ENCODE measurements at places on chromosomes 1 and 21. TPM values are rescaled to one million over a fixed set of nuclear protein-coding genes. Genes with fewer than 3 reads are reported as not detected.

- no peak for DNase-seq
These were observed 12.2 kb downstream of the SMAP2 start for GRCh38 chr1:40385437-40386358.

DNA sequence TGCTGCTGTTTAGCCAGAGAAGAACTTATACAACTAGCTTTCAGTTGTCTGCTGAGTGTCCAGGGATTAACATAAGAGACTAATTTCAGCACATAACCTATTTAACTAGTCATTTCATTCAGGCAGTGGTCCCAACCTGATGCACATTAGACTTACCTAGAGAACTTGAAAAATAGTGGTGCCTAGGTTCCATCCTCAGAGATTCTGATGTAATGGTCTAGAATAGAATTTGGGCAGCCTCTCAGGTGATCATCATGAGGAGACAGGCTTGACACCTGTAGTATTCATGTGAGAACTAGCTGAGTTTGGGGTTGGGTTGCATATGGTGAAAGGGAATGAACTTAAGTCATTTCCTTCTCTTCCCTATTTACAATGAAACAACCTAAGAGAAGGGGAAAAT, 24.8 kb downstream of the CNST start:
- DNase-seq: no peak

DNA sequence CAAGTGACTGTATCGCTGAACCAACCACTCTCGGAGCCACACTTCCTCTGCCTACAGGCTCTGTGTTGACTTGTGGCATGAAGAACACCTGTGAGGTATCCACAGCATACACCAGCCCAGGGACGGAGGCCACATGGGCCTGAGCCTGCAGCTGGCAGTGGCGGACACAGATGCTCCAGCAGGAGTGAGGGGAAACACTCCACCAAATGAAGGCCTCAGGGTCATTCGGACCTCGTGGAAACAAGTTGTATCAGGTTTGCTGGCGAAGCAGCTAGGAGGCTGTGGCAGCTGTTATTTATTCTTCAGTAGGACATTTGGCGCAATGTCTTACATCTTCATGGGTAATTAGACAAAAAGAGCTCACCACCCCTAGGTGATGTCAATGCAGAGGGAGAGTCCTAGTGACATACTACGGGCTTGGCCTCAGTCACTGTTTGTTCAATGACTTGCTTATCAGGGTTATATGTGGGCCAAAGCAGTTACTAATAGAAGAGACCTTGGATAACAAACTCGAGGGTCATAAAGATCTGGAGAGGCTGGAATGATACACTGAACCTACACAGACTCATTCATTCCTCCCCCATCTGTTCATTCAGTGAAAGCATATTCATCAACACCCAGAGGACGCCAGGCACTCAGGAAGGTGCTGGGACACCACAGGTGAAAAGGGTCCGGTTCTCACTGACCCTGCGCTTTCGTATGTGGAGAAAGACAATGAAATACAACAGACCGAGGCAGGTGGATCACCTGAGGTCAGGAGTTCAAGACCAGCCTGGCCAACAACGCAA, 11.6 kb upstream of the ETS2 start:
- no peak for DNase-seq

GRCh38 chr1:204400882-204401510, 10.6 kb downstream of the PPP1R15B start:
- DNase-seq: no peak

DNA sequence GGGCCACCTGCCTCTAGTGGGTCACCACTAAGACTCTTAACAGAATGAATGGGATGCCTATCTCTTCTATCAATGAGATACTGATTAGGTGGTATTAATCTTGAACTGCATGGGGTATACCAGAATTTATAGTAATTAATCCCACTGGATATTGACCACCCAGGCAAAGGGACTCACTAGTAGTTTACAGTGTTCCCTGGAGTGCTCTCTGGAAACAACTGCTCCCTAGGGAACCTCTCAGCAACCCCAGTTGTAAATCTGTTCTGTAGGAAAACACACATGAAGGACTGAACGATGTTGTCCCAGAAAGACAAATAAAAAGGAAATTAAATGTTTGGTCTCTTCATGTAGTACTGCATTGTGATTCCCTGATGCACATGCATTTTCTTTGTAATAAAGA, 430.5 kb downstream of the HLX start:
- no peak for DNase-seq

- no peak for DNase-seq
These were observed 44.3 kb upstream of the ZC3H11B start for GRCh38 chr1:219657186-219657585.

GRCh38 chr1:205239078-205239477, 11.3 kb downstream of the TMCC2 start:
- DNase-seq: no peak

GRCh38 chr21:21286170-21286798, 288.1 kb downstream of the NCAM2 start:
- no peak for DNase-seq

DNA sequence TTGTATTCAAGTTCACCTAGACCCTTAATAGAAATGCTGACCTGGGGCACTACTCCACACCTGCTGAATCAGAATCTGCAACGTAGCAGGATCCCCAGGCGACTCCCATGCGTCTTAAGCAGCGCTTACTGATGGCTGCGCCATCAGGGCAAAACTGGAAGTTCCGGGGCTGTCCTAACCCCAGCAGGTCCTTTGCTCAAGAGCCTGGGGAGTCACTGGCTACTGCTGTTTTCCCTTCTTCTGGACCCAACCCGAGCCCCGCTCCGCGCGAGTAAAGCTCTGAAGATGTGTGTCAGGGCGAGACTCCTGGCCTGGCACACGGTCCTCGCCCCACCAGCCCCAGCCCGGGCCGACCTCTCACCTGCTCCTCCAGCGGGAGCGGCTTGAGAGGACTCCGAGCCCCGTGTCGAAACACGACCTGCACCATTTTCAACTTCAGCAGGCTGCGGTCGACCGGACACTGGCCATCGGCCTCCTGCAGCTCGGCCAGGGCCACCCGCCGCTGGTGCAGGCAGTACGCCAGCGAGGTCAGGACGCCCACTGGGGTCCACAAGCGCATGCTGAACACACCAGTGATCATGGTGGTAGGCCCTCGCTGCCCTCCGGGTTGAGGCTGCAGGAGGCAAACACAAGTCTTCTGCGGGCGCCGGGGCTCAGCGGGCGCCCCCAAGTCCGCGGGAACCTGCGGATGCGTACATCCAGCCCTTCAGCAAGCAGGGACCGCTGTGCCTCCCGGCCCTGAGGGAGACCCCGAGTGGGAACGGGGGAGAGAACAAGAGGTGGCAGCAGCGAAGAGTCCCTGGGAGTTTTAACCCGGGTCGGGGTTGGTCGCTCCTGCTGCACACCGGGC, 630 bp downstream of the ACP6 start:
- peak; percentile 73 for DNase-seq

- peak; percentile 81 for DNase-seq
These were observed at the start of gene MAP3K7CL for GRCh38 chr21:29130270-29130969. Gene MAP3K7CL (plus strand): TSS chr21:29130644. CDS start chr21:29133345, 2,701 bp downstream.

LCE1A gene
- not detected for total RNA-seq

ZFP69B gene
- 0.55 TPM for total RNA-seq

HRNR gene
- total RNA-seq: not detected

HEYL gene
- total RNA-seq: 1.6 TPM

OR2L2 gene
- total RNA-seq: not detected

S100A2 gene
- total RNA-seq: 1.8 TPM

CFAP126 gene
- total RNA-seq: not detected

UBE2U gene
- total RNA-seq: not detected

ZNF692 gene
- total RNA-seq: 23.5 TPM

Data from sigmoid colon (tissue), 7 donors.